ENCODE measurements at places on chromosomes 12 and 14.

DNA sequence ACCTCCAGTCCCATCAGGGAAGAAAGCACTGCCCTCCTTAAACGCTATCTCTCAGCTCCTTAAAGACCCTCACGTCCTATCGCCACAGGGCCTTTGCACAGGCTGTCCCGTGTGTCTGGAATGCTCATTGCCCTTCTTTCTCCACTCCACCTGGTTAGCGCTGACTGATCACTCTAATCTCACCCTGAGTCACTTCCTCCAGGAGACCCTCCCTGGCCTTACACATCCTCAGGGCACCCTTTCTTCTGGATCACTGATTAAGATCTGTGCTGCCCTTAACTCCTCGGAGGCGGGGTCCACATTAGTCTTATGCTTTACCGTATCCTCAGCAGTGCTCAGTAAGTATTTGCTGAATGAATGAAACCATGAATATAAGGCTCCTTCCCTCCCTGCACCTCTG is 94.7 kb downstream of the SYNE3 start:
- DNase-seq = no peak

DNA sequence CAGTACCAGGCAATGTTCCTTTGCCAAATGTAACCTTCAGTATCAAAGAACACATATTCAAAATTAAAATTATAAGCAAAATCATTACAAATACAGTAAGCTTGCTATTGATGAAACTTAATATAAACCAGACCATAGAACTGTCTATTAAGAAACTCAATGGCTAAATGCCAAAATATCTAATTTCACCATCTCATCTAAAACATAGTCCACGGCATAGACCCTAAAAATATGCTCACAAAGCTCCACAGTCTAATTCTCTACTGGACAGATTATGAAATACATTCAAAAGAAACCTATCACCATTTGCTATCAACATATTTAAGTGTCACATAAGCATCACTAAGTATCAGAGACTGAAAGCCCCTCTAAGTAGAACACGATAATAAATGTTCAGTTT is 25.2 kb downstream of the DUSP16 start:
- DNase-seq = no peak

GRCh38 chr12:31228811-31229792 is 96.8 kb downstream of the SINHCAF start:
- no peak for DNase-seq

GRCh38 chr12:116213014-116213413 is 64.5 kb downstream of the MED13L start:
- DNase-seq = no peak

- no peak for DNase-seq
Measured at GRCh38 chr12:120960657-120961056, 17.7 kb upstream of the HNF1A start.
